Breast epithelium (tissue), 4 donors: ENCODE measurements at places on chromosomes 11 and 22. TPM values are rescaled to one million over a fixed set of nuclear protein-coding genes. Genes with fewer than 3 reads are reported as not detected.
A peak's percentile ranks its signal among the peaks of the same experiment; 100 is the strongest.

GRCh38 chr11:60182541-60183330 is at the start of gene MS4A6A:
TSS of gene MS4A6A (minus strand) at chr11:60183083. CDS start at chr11:60181727, 1,356 bp downstream.
- H3K36me3 ChIP-seq, result no peaks in the 10 kb centered on the region
- H3K4me1 ChIP-seq, result no peaks in the 10 kb centered on the region
- H3K27ac ChIP-seq, result peak within 1 kb of the TSS; percentile 19
- H3K27me3 ChIP-seq, result no peaks in the 10 kb centered on the region
- no peak within 1 kb of the TSS for H3K4me3 ChIP-seq

DNA sequence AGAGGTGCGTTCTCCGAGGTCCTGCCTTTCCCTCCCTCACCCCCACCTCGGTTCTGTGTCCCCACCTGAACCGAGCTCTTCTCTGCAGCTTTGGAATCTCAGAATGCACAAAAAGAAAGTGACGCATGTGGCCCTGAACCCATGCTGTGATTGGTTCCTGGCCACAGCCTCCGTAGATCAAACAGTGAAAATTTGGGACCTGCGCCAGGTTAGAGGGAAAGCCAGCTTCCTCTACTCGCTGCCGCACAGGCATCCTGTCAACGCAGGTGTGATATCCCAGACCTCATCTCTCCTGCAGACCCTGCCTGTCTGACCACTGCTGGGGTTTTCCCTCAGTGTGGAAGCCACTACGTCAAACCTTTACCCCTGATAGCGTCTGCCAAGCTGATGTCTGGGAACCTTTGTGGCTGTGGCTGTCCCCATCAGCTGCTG is 13.9 kb downstream of the ACP2 start:
- DNase-seq, result peak; percentile 66
- no peaks in the 10 kb centered on the region for H3K27me3 ChIP-seq
- H3K4me1 ChIP-seq, result no peaks in the 10 kb centered on the region

DNA sequence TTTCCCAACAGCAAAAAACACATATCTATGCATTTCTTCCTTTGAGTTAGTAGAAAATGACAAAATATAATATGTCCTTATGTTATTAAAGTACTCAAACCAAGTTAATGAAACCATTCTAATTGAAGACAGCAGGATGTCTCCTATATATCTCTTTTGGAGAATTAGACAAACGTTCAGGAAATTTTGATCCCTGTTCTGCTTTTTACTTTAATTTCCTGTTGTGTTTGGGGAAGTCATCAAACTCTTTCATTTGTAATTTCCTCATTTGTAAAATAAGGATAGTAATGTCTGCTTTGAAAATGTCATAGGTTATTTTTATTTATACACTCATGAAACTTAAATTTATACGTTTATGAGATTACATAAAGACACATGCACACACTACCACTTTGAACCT is 281.8 kb upstream of the ANO5 start:
- no peak overlapping the region for H3K4me3 ChIP-seq
- no peaks in the 10 kb centered on the region for H3K36me3 ChIP-seq

Gene WBP2NL
- total RNA-seq, result 12.3 TPM

Gene NAV2
- total RNA-seq, result 61.8 TPM

Gene KCTD14
- total RNA-seq, result 0.64 TPM

- H3K36me3 ChIP-seq, result no peaks in the 10 kb centered on the region
- H3K27me3 ChIP-seq, result no peaks in the 10 kb centered on the region
- no peaks in the 10 kb centered on the region for H3K4me1 ChIP-seq
- H3K27ac ChIP-seq, result no peak overlapping the region
These were observed 45.8 kb upstream of the SORL1 start for GRCh38 chr11:121406291-121406690.

GRCh38 chr11:31240340-31240904 is 129.1 kb downstream of the DCDC1 start:
- H3K27ac ChIP-seq, result no peak overlapping the region
- DNase-seq, result no peak
- H3K4me1 ChIP-seq, result no peaks in the 10 kb centered on the region
- no peaks in the 10 kb centered on the region for H3K36me3 ChIP-seq
- no peaks in the 10 kb centered on the region for H3K27me3 ChIP-seq

Gene OR5A2
- not detected for total RNA-seq

DNA sequence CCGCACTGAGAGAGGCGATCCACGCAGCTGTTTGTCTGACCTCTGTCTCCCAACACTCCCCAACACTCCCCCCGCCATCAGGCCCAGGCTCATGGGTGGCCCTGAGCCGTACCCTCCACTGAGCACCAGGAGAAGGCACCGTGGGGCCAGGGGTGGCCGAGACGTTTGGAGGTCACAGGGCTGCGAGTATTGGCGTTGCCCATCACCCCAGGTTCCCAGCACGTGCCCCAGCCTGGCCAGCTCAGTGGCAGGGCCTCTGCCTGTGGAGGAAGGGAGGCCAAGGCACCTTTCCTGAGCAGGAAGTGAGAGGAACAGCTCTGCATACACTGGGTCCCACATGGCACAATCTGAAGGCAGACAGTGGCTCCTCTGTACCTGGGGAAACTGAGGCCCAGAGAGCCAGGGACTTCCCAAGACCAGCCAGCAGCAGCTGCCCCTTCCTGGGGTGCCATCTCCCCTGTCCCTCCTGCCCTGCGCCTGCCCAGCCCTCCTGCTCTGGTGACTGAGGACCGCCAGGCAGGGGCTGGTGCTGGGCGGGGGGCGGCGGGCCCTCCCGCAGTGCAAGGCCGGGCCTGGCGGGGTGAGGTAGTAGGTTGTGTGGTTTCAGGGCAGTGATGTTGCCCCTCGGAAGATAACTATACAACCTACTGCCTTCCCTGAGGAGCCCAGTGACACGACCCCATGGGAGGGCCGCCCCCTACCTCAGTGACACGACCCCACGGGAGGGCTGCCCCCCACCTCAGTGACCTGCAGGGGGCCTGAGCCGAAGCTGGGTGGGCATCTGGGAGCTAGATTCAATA is 37.0 kb upstream of the PPARA start:
- H3K36me3 ChIP-seq, result no peaks in the 10 kb centered on the region
- peak overlapping the region; percentile 99 for H3K27ac ChIP-seq
- no peak for DNase-seq
- H3K4me1 ChIP-seq, result peaks cover 33% of the 10 kb centered on the region

Gene KDM4E
- total RNA-seq, result not detected

Gene TREH
- total RNA-seq, result not detected

- H3K4me1 ChIP-seq, result no peaks in the 10 kb centered on the region
- no peaks in the 10 kb centered on the region for H3K36me3 ChIP-seq
- H3K27ac ChIP-seq, result no peak overlapping the region
- no peak overlapping the region for H3K4me3 ChIP-seq
These were observed 420.6 kb upstream of the FAT3 start for GRCh38 chr11:91804042-91804441.

DNA sequence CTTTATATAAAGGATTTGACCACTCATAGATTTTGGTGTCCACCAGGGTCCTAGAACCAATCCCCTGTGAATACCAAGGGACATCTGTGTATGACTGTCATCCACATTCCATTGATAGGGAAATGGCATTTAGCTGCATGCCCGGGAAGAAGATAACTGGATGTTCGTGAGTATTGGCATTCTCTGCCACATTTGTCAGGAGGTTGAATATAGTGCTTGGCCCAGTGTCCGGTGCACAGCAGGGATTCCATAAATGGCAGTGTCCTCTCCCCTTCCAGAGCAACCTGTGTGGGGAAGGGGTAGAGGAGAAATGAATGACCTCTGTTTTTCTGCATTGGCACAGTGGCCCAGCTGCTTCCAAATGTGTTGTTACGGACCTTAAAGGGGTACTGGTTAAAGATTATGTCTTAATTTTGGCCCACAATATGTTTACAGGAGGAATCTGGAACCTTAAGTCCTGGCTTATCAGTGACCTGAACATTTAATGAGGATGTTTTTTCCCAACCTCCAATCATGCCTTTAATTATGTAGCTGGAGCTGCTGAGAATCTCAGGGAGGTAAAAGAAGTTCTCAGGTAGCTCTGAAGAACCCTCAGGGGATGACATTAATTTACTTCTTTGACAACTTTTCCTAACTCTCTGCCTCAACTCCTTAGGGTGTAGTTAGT is 33.6 kb upstream of the OR4B1 start:
- H3K36me3 ChIP-seq, result no peaks in the 10 kb centered on the region
- no peak for DNase-seq

Gene CCDC157
- 7.5 TPM for total RNA-seq

DNA sequence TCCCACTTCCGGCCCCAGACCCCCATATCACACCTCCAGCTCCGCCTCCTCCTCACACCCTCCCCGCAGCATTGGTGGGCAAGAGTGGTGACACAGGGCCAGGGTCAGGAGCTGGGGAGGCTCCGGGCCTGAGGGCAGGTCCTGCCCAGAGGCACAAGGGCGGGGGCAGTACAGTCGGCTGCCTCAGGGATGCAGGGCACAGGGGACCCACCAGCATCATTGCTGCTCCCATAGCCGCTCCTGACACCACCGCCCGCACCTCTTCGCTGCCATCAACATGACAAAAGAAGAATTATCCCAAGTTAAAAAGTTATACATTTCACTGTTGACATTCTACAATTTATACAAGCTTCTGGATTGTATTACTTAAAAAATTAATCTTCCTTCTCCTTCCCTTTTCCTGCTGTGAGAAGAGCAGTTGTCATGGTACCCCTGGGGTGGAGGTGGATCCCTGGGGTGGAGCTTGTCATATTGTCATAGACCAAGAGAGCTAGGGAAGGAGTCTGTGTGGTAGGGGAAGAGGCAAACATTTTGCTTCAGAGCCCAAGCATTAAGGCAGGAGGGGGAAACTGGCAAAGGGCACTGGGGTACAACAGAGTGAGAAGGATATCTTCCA is 4.1 kb downstream of the SBF2 start:
- H3K27me3 ChIP-seq, result no peaks in the 10 kb centered on the region
- no peak overlapping the region for H3K27ac ChIP-seq
- no peak for DNase-seq

Gene MAPK8IP2
- 2.0 TPM for total RNA-seq

GRCh38 chr22:31776231-31776630 is 22.4 kb downstream of the DEPDC5 start:
- no peaks in the 10 kb centered on the region for H3K36me3 ChIP-seq
- H3K4me1 ChIP-seq, result no peaks in the 10 kb centered on the region
- H3K27me3 ChIP-seq, result no peaks in the 10 kb centered on the region
- no peak for DNase-seq
- H3K4me3 ChIP-seq, result no peak overlapping the region

Gene TUBA8
- total RNA-seq, result 1.6 TPM

DNA sequence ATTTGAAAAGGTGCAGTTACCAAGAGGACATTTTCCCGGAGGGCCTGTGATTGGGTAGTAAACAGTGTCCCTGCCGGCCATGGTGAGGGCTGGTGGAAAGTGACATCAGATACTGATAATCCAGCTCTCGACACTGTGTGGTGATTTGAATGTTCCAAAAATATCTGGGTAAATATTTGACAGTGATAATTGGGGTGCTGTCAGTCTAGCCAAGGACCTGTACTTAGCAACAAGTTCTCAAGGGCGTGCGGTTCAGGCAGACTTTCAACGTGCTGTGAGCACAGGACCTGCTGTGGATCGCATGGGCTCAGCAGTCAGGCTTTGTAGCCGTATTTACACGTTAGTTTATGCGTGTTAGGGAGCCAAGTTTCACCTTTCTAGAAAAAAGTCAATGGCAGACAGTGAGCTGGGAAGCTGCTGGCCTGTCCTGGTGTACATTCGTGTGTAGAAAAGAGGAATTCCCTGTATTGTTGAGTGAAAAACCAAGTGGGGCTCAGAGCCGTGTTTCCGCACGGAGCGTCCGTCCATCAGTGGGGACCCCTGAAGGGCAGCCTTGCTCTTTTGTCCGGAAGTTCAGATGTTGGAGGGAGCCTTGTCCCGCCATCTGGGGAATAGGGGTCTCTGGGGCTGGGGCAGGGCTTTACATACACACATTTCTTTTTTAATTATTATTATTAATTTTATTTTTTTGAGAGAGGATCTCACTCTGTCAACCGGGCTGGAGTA is 11.3 kb downstream of the TRMU start:
- peaks cover 26% of the 10 kb centered on the region for H3K36me3 ChIP-seq
- H3K27ac ChIP-seq, result no peak overlapping the region
- H3K4me1 ChIP-seq, result no peaks in the 10 kb centered on the region
- no peak for DNase-seq
- H3K27me3 ChIP-seq, result no peaks in the 10 kb centered on the region

Gene BCO2
- total RNA-seq, result 10.8 TPM

DNA sequence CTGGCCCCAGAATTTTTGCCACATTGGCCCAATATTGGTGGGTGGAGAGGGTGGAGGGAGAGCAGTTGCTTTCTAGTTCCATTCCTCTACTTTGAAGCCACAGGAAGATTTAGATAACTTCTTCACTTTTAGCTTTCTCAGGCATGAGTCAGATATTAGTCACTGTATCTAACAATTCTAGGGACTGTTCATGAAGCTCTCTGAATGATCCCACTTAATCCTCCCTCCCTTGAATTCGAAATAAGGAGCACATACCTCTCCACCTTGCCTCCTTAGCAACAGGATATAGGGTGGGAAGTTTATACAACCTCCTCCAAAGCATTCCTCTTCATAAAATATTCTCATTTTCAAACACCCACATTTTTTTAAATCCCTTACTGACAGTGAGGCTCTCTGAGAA is 13.5 kb downstream of the FSHB start:
- H3K4me3 ChIP-seq, result no peak overlapping the region
- no peaks in the 10 kb centered on the region for H3K4me1 ChIP-seq
- no peak for DNase-seq
- H3K36me3 ChIP-seq, result no peaks in the 10 kb centered on the region

Gene TPCN2
- 13.0 TPM for total RNA-seq

Gene TRIM29
- 45.9 TPM for total RNA-seq

Gene RCOR2
- total RNA-seq, result 0.16 TPM

Gene DDX25
- total RNA-seq, result not detected

Gene ANGPTL5
- 5.6 TPM for total RNA-seq

DNA sequence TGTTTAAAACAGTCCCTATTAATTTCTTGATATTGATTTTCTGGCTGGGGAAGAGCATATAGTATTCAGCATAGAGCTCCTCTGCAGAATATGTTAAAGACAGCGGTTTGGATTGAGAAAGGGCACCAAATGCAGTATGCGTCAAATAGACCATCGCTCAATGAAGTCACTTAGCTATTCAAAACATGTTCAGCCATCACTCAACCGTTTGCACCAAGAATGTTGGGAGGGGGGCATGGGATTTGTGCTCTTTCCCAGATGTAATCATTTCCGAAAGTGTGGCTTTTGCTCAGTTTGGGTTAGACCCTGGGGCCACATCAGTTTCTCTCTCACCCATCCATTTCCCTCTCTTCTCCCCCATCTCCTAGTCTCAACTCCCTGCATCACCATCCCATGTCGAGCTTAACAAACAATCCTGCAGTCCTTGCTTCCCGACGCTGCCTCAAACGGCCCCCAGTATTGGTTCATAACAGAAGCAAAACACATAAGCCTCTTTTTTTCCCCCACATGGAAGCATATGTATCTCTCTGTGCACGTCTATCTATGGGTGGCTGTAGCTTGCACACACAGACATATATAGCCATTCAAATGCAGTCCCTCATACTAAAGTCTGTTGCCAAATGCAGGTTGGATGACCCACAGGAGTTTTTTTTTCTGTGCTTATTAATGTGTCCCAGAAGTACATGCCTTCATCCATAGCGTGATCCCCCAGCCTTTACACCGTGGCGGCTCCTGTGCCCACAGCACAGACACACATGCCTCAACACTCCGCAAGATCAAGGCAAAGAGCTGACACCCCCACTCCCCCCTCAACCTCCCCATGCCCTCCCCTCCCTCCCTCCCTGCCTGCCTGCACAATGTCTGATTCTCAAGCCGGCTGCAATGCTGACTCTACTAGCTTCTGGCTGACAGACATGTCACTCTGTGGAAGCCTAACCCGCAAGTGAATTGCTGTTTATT is 2.6 kb downstream of the CACNG2 start:
- H3K36me3 ChIP-seq, result no peaks in the 10 kb centered on the region
- H3K27ac ChIP-seq, result no peak overlapping the region
- DNase-seq, result no peak
- H3K4me1 ChIP-seq, result no peaks in the 10 kb centered on the region

- H3K4me1 ChIP-seq, result no peaks in the 10 kb centered on the region
- no peak for DNase-seq
- no peaks in the 10 kb centered on the region for H3K36me3 ChIP-seq
These were observed 5.2 kb downstream of the PLAAT5 start for GRCh38 chr11:63485777-63486176.
